ENCODE measurements at places on chromosomes 7 and 10.

DNA sequence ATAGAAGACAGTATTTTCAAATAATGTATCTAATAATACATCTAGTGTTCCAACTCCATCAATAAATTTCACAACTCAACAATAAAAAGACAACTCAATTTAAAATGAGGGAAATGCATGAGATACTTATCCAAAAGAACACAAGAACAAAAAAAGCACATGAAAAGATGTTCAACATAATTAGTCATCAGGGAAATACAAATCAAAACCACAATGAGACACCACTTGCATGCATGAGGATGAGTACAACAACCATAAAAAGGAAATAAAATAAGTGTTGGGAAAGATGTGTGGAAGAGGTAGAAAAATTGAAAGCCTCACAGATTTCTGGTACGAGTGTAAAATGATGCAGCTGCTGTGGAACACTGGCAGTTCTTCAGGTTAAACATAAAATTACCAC is 111.6 kb upstream of the PTPRZ1 start:
- DNase-seq: no peak

DNA sequence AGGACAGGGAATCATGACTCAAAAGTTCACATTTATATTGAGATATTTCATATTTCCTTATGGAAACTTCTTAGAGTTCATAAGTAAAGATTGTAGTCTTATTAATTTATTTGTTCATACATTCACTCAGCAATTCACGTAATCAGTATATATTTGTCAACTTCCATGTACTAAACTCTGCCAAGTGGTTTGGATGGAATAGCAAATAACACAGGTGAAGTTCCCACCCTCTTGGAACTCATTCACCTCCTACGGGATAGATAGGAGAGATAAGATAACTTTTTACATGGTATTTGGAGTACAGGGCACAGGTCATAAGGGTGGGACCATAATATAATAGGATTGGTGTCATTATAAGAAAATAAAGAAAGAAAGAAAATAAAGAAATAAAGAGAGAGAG is 234.0 kb downstream of the CDC14C start:
- no peak for DNase-seq

- no peak for DNase-seq
Observed at GRCh38 chr10:34177445-34177844, 637.7 kb downstream of the PARD3 start.

GRCh38 chr7:66344166-66344565 is 139.0 kb downstream of the TPST1 start:
- DNase-seq: no peak

DNA sequence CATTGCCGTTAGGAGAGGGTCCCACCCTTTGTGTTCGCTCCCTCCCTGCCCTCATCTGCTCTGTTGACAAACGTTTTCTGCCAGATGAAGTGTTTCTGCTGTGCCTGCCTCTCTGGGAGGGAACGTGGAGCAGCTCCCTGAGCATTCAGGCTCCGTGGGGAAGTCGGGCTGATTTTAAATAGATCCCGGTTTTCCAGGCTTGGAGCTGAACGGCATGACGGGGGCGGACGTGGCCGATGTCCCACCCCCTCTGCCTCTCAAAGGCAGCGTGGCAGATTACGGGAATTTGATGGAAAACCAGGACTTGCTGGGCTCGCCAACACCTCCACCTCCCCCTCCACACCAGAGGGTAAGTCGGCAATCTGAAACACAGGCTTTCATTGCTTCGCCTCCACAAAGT is 101.9 kb upstream of the NPS start:
- DNase-seq: no peak

GRCh38 chr10:29081951-29082685 is 206.8 kb upstream of the LYZL1 start:
- DNase-seq: no peak

DNA sequence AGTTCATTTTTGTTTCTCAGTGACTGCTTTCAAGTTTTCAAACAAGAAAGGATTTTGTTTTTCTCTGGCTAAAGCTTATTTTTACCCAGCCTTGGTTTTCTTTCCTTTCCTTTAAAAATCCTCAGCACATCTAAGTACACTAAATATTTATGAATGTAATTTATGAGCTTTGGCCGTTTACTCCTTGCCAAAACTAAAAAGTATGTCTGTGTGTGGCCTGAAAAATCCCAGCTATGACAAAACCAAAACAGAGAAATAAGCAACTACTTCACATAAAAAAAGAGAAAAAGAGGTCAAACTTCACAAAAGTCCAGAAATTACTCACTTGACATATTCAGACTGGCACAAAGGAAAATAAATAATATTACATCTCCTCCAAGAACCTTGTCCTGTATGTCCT is 365.1 kb upstream of the NFE2L3 start:
- no peak for DNase-seq

DNA sequence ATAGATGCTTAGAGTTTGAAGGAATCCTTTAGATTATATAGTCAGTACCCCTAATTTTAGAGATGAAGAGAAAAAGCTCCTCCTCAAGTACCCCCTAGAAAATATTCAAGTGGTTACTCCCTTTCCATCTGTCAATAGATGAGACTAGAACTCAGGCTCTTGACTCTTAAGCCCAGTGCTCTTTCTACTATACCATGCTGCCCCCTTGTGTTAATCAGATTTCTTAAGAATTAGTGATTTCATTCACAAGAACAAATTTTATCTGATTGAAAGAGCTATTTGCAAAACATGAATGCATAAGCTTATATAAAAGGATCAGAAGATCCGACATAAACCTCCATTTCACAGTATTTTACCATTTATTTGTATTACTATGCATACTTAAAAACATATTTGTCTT is 179.3 kb downstream of the TFEC start:
- DNase-seq: peak; percentile 20

GRCh38 chr7:103914147-103914899 is 75.1 kb downstream of the RELN start:
- DNase-seq: no peak

GRCh38 chr10:35570397-35570796 is 34.7 kb upstream of the GJD4 start:
- no peak for DNase-seq

GRCh38 chr10:106320876-106321275 is 843.6 kb downstream of the SORCS1 start:
- DNase-seq: no peak

- DNase-seq: no peak
Observed at GRCh38 chr7:13457790-13458189, 531.7 kb downstream of the ETV1 start.

DNA sequence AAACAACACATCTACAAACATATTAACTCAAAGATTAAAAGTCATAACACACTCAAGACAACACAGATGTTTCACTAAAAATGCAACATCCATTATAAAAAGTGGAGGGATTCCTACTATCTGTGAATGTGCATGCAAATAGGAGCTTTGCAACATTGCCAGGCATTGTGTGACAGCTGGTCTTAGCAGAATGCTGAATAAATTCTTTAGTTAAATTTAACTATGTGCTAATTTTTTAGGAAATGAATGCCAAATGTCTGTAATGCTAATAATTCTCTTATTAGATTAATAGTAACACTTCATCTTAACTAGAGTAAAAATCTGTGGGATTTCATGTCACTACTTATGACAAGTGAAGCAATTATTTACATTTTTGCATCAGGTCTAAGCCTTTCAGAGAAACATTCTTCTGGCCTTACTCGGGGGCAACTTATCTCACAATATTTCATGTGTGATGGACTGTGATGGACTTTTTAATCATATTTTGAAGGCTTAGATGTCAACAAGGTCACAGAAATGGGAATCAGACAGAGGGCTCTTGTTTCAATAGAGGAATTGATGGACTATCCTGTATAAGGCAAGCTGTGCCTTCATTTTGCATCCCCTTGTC is 524.6 kb upstream of the KCND2 start:
- DNase-seq: no peak

GRCh38 chr10:71502851-71503250 is 106.1 kb downstream of the CDH23 start:
- no peak for DNase-seq

DNA sequence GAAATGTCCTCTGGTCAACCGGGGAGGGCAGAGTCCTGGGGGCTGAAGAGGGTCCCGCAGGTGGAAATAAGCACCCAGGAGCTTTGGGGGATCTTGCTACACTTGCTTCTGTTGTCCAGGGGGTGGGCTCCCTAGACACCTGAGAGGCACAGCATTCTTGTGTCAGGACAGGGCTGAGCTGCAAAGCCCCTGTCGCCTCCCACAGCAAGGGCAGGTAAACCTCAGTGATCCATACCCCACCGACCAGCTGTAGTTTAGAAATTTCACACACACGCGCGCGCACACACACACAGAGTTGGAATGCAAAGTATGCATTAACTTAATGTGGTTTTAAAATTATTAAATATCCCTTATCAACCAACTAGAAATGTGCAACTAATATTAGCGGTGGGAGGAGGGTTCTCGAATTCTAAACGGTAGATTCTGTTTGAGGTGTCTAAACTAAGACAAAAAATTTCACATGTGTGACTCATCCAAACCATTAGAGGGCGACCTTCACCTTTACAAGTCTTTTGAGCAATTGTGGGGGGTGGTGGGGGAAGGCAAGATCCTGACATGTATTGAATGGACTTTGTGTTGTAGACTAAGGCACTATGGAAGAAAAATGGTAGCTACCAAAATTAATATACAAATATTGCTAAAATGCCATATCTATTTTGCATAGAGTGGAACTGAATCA is 34.3 kb upstream of the PTF1A start:
- no peak for DNase-seq

DNA sequence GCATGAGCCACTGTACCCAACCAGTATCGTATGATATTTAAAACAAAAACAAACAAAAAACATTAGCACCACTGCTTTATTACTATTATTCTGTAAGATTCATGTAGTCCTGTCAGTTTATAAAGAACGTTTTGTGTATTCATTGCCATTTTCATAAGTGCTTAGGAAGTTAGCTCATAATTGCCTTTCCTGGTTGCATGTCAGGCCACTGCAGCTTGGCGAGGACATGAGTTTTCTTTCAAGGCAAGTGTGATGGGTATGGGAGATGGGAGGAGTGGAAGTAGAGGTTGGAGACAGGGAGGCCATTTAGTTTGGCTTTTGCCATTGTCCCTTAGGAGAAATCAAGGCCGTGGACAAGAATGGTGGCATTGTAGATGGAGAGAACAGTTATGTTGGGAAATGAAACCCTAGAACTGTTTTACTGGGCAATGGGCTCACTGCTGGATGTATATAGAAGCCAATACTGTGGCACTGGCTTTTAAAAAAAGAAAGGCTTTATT is 48.9 kb downstream of the TYW1 start:
- DNase-seq: no peak

DNA sequence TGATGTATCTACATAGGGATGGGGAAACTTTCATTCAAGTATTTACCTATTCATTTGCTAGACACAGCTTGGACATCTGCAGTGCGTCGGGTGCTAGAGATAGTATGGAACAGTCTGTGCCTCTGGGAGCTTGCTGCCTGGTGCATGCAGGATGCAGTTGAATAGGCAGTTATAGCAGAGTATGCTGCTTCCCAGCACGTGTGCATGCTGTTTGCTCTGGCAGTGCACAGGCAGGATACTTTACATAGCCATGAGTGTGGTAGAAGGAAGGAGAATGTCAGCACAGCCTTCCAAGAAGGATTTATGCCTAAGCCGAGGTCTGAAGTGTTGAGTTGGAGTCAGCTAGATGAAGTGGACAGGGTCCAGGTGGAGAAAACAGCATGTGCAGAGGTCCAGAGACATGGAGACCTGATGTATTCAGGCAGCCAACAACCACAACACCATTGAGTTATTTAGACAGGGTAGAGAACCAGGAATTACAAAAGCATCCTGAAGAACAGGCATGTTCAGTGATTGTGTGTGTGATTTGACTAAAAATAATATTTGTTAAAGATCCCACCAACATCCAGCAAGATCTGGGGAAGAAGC is 8.1 kb downstream of the MAP3K8 start:
- DNase-seq: no peak

DNA sequence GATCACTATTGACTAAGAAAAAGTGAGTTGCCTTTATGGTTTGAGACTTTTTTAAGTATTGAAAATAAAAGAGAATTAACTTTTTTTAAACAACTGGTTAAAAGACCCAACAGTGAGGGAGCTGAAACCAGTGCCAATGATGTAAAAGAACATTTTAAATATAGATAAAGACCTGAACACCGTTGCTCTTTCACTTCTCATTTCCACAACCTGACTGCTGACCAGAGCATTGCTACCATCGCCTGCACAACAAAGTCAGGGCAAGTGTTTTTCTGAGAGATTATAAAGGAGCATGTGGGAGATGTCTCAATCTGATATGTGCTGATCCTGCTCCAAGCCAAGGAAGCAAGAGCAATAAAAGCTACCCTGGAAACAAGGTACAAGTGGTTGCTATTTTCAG is 34.7 kb downstream of the IMMP2L start:
- DNase-seq: no peak

GRCh38 chr10:31074722-31075086 is 43.0 kb upstream of the ZNF438 start:
- no peak for DNase-seq

DNA sequence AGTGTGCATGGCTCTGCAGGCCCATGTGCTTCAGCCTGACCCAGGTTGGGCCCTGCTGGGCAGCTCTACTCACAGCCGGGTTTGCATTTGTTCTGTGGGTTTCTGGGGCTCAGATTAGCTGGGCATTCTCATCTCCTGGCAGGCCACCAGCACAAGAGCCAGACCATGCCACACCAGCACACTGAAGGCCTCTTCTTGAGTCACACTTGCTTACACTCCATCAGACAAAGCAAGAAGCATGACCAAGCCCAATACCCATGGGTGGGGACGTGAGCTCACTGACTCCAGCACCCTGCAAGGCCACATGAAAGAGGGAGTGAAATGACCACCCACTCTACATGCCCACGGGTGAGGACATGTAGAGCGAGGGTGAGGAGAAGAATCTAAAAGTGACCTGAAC is 257.8 kb upstream of the PPP2R2D start:
- no peak for DNase-seq

DNA sequence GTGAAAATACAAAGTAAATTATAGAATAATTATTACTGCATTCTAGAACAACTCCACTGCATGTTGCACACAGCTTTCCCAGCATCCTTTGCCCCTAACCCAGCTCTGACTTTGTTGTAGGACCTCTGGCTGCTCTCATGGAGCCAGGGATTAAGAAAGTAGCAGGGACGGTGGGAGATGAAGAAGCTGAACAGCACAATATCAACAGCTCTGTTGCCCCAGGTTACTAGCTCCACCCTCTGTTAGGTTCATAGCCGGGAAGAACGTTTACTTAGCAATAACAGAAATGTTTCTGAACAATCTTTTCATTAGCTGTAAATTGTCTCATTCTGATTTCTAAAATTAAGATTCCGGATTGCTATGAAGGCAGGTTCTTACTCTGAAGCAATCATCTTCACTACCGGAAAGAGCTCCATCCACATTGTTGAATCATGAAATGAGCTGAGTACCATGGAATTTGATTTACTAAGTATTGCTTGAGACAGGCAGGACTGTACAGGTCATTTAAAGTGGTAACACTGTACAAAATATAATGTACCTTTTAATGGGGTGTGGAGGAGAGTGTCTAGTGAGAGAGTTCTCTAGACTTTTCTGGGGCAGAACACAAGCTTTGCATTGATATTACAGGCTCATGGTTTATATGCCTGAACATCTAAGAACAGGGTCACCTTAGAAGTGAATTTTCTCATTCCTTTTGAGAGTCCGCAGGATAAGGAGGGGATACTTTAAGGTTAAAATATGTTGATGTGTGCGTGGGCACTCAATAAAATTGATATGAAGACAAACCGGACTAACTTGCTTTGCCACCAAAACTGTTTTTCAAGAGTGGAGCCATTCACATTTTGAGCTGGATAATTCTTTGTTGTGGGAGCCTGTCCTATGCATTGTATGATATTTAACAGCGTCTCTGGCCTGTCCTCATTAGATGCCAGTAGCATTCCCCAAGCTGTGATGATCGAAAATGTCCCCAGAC is 20.8 kb upstream of the RAB18 start:
- no peak for DNase-seq

GRCh38 chr10:110650265-110650668 is 6.1 kb downstream of the RBM20 start:
- no peak for DNase-seq

All from NCI-H1048 (cell line).